ENCODE measurements at places on chromosomes 1 and 21.

DNA sequence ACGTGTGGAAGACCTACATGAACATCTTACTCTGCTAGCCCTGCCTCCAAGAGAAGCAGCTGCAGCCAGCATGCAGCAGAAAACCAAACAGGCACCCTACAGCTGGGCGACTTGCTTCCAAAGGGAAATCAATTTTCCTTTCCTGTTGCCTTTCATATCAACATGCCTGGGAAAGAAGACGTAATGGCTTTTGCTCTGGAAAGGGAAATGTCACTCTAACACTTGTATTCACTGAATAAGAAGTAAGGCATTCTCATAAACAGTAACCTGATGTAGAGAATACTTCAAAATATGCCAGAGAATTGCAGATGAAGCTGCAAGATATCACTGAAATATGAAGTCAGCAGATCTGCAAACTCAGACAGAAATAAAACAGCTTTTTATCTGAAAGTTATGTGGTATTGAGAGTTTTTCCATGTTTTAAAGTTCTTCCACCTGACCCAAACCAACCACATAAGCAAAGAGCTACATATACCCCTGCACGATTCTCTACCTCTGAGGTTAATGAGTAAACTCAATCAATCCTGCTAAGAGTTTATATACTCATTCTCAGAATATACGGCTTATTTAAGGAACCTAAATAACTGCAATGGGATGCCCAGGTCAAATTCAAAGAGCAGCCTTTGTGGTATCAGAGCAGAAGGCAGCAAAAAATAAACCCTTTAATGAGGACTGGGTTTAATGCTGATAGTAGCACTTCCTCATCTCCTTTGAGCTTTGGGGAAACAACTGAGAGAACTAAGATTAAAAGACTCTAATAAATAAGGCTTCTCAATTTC, 150.9 kb downstream of the RERE start:
- H3K4me1 ChIP-seq: peaks cover 25% of the 10 kb centered on the region
- peak overlapping the region; percentile 49 for H3K4me3 ChIP-seq
- no peaks in the 10 kb centered on the region for H3K36me3 ChIP-seq

GRCh38 chr1:19533626-19534025, 48.3 kb upstream of the CAPZB start:
- H3K27me3 ChIP-seq: no peaks in the 10 kb centered on the region
- H3K27ac ChIP-seq: no peak overlapping the region
- no peaks in the 10 kb centered on the region for H3K36me3 ChIP-seq

DNA sequence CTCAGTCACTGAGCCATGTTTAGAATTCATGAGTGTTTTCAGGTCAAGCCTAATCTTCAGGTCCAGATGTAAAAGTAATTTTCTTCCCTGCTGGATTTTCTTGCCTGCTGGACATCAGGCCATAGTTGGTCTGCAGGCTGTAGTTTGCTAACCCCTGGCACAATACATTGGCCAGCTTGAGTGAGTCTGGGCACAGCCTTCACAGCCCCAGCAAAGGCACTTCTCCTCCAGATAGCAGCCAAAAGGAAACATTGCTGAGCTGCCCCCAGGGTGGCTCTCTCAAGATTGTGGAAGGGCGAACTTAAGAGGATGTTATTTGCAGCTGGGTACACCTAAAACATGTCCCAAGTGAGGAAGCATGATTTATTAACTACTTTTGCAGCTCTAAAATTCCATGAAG, 126.8 kb downstream of the PIK3R3 start:
- H3K36me3 ChIP-seq: peaks cover 37% of the 10 kb centered on the region
- H3K4me3 ChIP-seq: no peak overlapping the region
- no peak for DNase-seq
- no peak overlapping the region for H3K27ac ChIP-seq
- H3K4me1 ChIP-seq: no peaks in the 10 kb centered on the region

DNA sequence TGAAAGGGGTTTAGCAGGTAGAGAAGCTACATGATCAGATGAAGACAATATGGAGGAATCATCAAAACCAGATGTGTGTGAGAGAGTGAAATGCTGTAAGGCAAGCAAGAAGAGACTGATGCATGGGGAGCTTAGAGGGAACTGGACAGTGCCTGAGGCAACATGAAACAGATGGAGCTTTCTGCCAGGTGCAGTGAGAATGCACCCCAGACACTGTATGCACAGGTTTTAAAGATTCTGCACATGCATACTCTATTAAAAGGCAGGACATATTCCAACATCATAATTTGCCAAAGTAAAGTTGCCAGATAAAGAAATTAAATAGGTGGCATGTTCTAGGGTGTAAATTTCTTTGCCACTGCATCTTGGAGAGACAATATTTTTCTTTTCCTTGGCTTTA, 200.1 kb downstream of the AMY1C start:
- H3K27me3 ChIP-seq: no peaks in the 10 kb centered on the region
- no peak for DNase-seq
- H3K4me1 ChIP-seq: no peaks in the 10 kb centered on the region
- H3K27ac ChIP-seq: no peak overlapping the region
- H3K36me3 ChIP-seq: no peaks in the 10 kb centered on the region

DNA sequence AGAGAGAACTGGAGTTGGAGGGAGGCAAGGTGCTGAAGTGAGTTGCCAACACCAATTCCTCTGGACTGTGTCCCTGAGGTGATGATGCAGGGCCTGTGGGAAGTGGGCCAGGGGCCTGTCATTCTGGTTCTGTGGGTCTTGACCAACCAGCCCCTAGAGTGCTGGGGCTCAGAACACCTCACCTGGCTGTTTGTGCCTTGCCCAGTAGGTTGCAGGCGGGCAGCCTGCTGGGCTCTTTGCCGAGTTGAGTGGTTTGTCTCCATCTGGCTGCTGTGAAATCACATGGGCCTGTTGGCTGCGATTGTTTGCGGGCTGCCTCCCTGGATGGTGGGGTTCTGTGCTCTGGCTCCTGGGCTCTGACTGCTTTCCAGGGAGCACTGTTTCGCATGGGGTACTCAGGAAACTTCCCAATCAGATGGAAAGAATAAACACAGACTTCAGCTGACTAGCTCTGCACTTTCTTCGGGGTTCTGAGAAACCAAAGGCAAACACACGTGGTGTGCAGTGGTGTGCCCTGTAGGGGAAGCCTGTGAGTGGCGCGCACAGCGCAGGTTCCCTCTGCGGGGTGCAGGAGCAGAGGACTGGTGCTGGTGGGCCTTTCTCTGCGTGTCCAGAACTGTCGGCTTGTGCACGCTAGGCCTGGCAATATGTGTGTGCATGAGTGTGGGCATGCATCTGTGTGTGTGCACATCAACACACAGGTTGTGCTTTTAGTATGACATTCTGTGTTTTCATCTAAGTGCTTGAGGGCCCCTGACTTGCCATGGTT, 95.1 kb downstream of the RHOU start:
- DNase-seq: no peak
- peaks cover 9% of the 10 kb centered on the region for H3K4me1 ChIP-seq
- no peak overlapping the region for H3K27ac ChIP-seq
- no peak overlapping the region for H3K4me3 ChIP-seq

DNA sequence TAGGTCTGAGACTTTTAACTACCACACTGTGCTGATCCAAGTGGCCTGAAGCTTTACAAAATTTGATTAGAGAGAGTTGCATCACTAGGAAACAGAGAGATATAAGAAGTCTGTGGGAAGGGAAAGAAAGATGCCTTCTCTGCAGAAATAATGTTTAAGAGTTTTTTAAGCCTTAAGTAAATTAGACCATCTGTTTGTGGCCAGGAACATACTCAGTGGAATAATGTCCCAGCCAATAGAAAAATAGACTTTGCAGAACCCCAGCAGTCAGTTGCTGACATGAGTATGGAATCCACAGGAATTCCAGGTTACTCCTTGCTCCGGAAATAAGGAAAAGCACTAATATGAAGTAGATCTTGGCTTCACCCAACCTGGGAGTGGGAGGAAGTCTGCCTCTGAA, 144.8 kb downstream of the ST6GALNAC5 start:
- H3K27me3 ChIP-seq: no peaks in the 10 kb centered on the region
- H3K36me3 ChIP-seq: no peaks in the 10 kb centered on the region
- H3K27ac ChIP-seq: no peak overlapping the region
- no peaks in the 10 kb centered on the region for H3K4me1 ChIP-seq
- DNase-seq: no peak
- no peak overlapping the region for H3K4me3 ChIP-seq

DNA sequence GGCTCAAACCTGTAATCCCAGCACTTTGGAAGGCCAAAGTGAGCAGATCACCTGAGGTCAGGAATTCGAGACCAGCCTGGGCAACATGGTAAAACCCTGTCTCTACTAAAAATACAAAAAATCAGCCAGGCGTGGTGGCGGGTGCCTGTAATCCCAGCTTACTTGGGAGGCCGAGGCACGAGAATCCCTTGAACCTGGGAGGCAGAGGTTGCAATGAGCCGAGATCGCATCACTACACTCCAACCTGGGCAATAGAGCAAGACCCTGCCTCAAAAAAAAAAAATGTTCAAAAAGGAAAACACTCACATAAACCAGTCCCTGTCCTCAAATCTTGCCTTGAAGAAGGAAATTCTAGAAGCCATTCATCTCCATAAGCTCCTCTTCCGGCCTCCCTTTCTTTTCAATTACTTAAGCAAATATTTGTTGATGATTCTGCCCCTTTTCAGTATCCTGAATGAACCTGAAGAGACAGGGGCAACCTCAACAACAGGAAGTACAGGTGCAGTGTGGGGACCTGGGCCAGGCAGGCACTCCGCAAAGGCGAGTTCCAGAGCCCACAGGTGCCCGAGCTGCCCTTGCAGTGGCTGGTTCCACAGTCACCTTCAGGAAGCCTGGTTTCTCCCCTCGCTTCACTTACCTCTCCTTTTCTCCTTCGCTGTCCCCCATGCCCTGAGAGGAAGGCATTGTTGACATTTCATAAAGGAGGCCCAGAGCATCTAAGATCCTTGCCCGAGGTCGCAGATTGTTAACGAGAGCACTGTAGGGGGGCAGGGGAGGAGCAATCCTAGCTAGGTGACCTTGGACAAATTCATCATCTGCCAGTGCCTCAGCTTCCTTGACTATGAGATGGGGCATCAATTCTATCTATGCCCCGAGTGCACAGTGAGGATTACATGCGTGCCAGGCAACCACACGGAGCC, 8.9 kb upstream of the LEFTY1 start:
- H3K4me1 ChIP-seq: peaks cover 37% of the 10 kb centered on the region
- peak overlapping the region; percentile 48 for H3K4me3 ChIP-seq
- H3K27me3 ChIP-seq: no peaks in the 10 kb centered on the region
- DNase-seq: no peak
- peak overlapping the region; percentile 95 for H3K27ac ChIP-seq
- no peaks in the 10 kb centered on the region for H3K36me3 ChIP-seq

- H3K36me3 ChIP-seq: no peaks in the 10 kb centered on the region
- peak overlapping the region; percentile 30 for H3K27ac ChIP-seq
- no peak overlapping the region for H3K4me3 ChIP-seq
- peaks cover 66% of the 10 kb centered on the region for H3K4me1 ChIP-seq
Measured at GRCh38 chr1:3671371-3672180, 19.3 kb downstream of the TP73 start.
